ENCODE measurements at places on chromosomes 5 and 9.
A peak's percentile ranks its signal among the peaks of the same experiment; 100 is the strongest.

GRCh38 chr5:139299486-139299885, 5.9 kb downstream of the MATR3 start:
- DNase-seq = no peak

DNA sequence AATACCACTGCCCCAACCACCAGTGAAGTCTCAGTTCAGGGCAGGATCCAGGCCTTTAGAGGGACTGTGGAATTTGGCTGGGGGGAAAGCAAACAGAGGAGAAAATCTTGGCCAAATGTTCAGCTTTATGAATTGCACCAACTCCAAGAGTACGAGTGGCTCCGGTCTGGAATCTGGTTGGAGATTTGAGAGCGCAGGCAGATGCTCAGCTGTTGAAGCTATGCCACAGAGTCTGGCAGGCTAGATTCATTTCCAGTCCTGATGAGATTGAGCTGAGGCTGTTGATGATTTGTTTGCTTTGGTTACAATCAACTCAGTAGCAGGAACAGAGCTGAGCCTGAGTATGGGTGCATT, 9.1 kb upstream of the HSPB3 start:
- no peak for DNase-seq

DNA sequence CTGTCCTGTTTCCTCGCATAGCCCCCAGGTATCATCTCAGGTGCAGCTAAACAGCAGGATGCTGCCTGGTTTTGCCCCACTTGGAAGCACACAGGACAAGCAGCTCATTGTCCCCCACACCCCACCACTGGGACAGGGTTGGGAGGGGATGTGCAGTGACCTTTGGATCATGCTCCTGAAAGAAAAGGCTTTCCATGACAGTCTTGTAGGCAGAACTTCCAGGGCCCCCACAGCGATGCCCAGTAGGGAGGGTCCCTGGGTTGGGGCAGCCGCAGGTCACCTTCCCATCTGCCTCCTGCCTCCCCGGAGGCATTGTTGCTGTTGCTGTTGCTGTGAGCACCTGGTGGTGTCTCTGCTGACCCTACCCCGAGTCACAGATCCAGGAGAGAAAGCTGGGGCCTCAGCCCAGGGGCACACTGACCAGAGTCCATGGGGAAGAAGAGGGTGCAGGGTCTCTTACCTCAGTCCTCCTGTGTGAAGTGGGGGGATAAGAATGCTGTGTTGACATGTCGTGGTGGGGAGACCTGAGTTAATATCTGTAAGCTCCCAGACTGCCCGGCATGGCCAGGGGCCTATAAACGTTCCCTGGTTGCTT, 8.5 kb downstream of the CEP72 start:
- no peak for DNase-seq

DNA sequence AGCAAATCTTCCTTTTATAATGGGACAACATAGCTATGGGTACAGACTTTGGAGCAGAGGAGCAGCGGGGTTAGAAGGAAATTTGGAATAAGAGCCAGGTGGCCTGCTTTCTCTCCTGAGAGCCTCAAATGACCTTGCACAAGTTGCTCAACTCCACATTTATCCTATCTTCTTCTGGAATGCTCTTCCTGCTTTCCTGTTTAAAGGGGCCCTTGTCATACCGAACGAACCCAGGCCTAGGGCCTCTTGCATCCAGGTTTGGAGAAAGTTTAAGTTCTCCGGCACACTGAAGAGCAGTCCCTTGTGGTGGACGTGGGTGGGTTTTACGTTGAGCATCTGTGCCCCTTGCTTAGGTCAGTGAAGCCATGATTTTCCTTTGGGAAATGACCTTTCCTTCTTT, 197.9 kb upstream of the NR3C1 start:
- no peak for DNase-seq

DNA sequence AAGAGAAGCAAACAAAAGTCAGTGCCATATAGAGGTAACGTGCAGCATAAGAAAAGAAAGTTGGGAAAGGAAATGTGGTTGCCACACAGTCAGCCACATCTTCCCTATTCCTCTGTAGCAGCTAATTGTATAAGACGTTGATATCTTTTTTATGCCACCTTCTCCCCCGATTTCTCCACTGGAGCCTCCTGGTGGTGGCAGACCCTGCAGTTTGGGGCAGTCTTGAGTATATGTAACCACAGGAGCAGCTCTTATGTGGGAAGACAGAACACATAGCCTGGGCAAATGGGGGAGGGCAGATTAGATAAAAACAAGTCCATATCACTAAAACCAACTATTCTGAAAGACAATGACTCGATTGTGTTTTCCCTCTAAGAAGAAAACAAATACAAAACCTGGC, 99.7 kb downstream of the PLCXD3 start:
- no peak for DNase-seq

DNA sequence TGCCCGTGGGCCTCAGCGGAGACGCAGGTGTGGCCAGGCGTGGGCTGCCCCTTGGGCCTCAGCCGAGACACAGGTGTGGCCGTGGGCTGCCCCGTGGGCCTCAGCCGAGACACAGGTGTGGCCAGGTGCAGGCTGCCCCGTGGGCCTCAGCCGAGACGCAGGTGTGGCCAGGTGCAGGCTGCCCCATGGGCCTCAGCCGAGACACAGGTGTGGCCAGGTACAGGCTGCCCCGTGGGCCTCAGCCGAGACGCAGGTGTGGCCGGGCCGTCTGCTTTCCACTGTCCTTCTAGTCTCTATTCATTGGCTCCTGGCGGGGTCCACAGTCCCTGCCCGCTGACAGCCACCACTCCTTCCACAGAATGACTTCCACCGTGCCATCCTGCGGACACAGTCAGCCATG, 56.1 kb downstream of the KCNT1 start:
- DNase-seq = no peak

DNA sequence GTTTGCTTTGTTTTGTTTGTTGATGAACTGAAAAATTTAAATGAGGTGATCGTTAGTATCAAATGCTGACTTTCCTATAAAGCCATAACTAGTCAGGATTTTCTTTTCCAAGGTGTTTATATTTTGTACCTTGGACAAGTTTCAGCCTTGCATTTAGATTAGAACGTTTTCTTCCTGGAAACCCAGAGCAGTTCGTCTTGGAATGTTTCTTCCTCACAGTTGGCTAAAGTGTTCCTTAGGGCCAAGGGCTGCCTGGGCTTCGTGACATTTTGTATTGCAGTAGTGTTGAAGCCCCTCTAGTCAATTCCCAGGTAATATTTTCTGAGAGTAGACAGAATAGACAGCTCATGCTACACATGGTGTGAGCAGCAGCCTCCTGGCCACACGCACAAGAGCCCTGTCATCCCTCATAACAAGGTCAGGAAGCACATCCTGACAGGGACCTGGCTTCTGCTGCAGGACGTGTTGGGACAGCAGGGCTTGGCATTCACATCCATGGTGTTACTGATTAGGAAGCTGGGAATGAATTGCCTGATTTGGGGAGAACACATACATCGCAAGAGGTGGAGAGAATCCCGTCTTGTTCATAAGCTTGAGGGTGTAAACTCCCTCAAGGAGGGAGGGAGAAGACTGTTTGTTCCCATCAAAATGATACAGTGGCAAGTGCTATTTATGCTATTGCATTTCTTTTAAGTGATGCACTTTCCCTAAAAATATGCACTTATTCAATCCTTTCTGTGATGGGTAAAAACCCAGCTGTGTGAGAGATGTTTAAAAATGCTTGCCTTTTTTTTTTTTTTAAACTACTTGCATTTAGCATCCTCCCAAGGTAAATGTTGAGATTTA, 31.7 kb downstream of the FUBP3 start:
- no peak for DNase-seq

DNA sequence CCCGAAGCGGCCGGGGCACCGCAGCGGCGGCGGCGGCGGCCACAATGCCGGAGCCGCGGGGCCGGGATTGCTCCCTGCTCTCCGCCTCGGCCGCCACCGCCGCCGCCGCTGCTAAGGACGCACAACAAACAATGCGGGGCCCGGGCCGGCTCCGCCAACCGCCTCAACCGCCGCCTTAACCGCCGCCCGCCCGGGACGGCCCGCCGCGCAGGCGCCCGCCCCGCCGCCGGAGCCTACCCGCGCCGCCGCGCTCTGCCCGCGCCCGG, 254 bp downstream of the STRBP start:
- peak; percentile 64 for DNase-seq

- DNase-seq = no peak
Observed at GRCh38 chr5:39555788-39556187, 131.0 kb upstream of the DAB2 start.

DNA sequence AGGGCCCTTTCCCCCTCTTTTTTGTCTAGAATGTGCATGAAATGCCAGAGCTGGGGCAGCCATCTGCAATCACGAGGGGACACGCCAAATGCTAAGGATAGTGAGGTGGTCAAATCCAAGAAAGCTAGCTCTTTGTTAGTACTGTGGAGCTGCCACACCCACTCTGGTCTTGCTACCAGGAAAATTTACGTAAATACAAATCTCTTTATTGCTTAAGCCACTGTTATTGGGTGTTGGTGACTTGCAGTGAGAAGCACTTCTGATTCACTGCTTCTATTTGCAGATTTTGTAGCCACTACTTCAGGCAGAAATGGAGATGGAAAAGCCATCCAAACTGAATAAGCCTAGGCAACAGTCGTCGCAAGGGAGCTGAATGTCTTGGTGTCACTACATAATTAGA, 25.6 kb upstream of the SUSD1 start:
- no peak for DNase-seq

- no peak for DNase-seq
Observed at GRCh38 chr5:145408048-145408341, 427.1 kb downstream of the PRELID2 start.

GRCh38 chr5:119280380-119280779, 75.4 kb upstream of the TNFAIP8 start:
- no peak for DNase-seq

DNA sequence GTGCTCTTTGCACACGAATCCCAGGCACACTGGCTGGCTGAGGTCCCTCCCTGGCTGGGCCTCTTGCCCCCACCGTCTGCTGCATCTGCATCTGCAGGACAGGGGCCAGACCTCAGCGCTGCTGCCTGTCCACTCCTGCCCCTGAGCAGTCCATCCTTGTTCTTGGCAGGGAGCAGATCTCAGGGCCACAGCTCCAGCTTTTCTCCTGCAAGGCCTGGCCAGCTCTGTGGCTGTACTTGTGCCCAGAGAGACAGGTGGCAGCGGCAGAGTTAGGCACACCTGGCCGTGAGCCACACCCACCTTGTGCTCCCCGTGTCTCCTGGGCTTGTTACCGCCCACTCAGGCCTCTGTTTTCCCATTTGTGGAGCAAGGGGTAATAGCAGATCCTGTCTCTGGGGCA, 13.9 kb downstream of the NEK6 start:
- no peak for DNase-seq

- no peak for DNase-seq
Observed at GRCh38 chr5:118068886-118069285, 919.5 kb downstream of the DTWD2 start.
